ENCODE measurements at places on chromosomes 3 and 15. TPM values are rescaled to one million over a fixed set of nuclear protein-coding genes. Genes with fewer than 3 reads are reported as not detected.

DNA sequence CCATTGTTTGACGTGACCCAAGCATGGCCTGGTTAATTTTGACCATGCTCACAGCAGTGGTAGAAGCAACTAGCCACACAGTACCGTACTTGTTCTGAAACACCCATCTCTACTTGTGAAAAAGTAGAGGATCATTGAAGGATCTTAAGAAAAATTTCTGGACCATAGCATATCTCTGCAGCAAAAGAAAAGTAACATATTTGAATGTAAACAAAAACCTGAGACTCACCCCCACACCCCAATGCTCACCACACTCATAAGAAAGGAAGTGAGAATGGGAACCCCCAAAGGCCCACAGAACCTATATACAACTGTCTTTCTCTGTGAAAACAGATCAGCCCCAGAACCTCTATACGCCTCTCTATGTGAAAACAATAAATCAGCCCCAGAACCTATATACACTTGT lies 33.8 kb upstream of the TFRC start:
- no peak overlapping the region for H3K27ac ChIP-seq
- no peaks in the 10 kb centered on the region for H3K4me1 ChIP-seq
- H3K4me3 ChIP-seq, result no peak overlapping the region
- no peaks in the 10 kb centered on the region for H3K27me3 ChIP-seq
- peak; percentile 58 for DNase-seq
- no peaks in the 10 kb centered on the region for H3K36me3 ChIP-seq

DNA sequence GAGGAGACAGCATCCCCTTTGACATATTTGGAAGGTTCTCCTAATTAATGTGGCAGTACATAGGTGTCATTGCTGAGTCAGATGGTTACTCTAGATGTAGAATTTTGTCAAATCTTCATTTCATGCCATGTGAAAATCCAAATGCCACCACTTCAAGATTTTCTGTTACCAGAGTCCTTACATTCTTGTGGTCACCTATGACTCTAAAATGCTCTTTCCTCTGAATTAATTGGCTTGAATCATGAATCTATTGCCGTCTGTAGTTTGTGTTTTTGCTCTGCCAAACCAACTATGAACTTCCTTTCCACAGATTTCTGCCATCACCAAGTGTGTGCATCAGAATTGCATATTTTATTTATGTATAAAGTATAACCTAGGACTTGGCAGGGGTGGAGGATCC lies 269.4 kb upstream of the ZPLD1 start:
- no peak for DNase-seq
- H3K27me3 ChIP-seq, result no peaks in the 10 kb centered on the region
- H3K4me1 ChIP-seq, result no peaks in the 10 kb centered on the region
- H3K4me3 ChIP-seq, result no peak overlapping the region

DNA sequence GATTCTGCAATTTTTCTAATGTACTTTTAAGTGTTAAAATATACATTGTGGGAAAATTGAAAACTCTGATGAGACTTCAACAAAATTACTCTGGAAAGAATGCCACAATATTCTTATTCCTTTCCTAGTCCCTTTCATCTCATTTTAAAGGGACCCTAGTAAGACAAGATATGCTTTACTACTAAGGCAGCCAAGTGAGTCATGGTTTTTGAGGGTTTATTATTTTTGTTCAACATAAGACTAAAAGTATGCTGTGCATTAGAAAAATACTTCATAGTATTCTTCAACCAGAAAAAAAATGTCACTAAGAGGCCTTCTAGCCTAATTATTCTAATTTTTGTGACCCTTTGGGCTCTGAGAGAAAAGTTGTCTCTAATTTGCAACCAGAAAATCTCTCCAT lies 7.4 kb downstream of the IL12A start:
- no peaks in the 10 kb centered on the region for H3K27me3 ChIP-seq
- DNase-seq, result no peak
- H3K27ac ChIP-seq, result no peak overlapping the region

- H3K4me3 ChIP-seq, result no peak overlapping the region
- no peak for DNase-seq
- H3K4me1 ChIP-seq, result no peaks in the 10 kb centered on the region
- no peaks in the 10 kb centered on the region for H3K27me3 ChIP-seq
These were observed 176.8 kb upstream of the EPHA3 start for GRCh38 chr3:88930611-88931010.

DNA sequence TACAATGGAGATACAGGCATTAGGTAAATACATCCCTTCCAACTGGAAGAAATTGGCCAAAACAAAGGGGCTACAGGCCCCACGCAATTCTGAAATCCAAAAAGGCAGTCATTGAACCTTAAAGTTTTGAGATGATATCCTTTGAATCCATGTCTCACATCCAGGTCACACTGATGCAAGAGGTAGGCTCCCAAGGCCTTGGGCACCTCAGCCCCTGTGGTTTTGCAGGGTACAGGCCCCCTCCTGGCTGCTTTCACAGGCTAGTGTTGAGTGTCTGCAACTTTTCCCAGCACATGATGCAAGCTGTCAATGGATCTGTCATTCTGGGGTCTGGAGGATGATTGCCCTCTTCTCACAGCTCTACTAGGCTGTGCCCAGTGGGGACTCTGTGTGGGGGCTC lies 766.7 kb downstream of the ZBBX start:
- H3K4me3 ChIP-seq, result no peak overlapping the region
- no peaks in the 10 kb centered on the region for H3K27me3 ChIP-seq
- H3K27ac ChIP-seq, result no peak overlapping the region
- no peaks in the 10 kb centered on the region for H3K36me3 ChIP-seq

DNA sequence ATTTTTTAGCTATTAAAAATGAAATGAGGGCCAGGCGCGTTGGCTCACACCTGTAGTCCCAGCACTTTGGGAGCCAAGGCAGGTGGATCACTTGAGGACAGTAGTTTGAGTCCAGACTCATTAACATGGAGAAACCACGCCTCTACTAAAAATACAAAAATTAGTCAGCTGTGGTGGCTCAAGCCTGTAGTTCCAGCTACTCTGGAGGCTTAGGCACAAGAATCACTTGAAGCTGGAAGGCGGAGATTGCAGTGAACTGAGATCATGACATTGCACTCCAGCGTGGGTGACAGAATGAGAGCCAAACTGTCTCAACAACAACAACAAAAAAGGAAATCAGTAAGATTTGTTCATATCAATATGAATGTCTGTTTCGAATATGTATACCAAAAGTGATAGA lies 517.1 kb downstream of the ROBO1 start:
- no peaks in the 10 kb centered on the region for H3K27me3 ChIP-seq
- H3K27ac ChIP-seq, result no peak overlapping the region
- DNase-seq, result no peak
- no peaks in the 10 kb centered on the region for H3K4me1 ChIP-seq
- no peak overlapping the region for H3K4me3 ChIP-seq

DNA sequence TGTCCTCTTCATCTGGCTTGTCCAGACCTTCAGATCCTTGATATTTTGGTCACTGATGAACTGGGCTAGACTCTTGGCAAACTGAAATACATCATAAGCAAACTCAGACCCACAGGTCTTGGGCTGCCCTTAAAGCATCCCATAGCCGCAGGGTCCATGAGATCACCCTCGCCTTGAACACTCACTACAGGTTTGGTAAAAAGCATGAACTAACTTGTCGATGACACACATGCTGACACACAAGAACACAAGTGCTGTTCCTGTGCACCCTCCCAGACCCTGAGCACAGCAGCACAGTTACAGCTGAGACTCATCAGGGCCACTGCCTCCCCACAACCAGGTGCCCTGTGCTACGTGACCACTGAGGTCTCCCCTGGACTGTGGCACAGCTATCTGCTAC lies 21.0 kb downstream of the PFKFB4 start:
- no peak for DNase-seq
- H3K27me3 ChIP-seq, result no peaks in the 10 kb centered on the region
- no peaks in the 10 kb centered on the region for H3K4me1 ChIP-seq
- no peak overlapping the region for H3K27ac ChIP-seq

GRCh38 chr3:150145659-150146058 lies 175.0 kb upstream of the PFN2 start:
- no peaks in the 10 kb centered on the region for H3K27me3 ChIP-seq
- no peak overlapping the region for H3K4me3 ChIP-seq

DNA sequence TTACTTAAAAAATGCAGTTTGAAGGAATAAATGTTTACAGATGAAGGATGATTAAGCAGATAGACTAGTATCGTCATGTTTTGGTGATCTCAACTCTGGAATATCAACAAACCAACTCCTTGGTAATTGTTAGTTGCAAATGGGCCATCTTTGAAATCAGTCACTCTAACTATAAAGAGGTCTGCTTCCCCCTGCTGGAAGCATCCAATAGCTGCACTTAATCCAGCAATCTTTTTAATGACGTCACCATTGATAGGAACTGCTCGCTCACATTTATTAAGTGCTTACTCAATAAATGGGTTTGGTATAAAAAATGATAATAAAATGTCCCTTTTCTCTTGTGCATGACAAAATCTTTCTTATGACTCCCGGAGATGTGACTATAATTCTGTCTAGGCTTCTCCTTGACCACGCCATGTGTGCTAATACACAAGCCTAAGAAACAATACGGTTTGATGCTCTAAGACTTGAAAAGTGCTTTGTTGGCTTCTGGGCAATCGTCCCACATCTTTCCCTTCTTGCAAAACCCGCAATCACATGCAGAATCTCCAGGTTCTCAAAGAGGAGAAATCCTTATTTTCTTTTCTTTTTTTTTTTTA lies 227.6 kb upstream of the POU1F1 start:
- H3K4me3 ChIP-seq, result no peak overlapping the region
- H3K27ac ChIP-seq, result no peak overlapping the region
- H3K4me1 ChIP-seq, result no peaks in the 10 kb centered on the region
- no peak for DNase-seq
- H3K27me3 ChIP-seq, result no peaks in the 10 kb centered on the region

GRCh38 chr3:142424754-142425153 lies 23.1 kb downstream of the XRN1 start:
- peaks cover 82% of the 10 kb centered on the region for H3K36me3 ChIP-seq
- H3K27ac ChIP-seq, result no peak overlapping the region
- DNase-seq, result no peak
- H3K4me1 ChIP-seq, result no peaks in the 10 kb centered on the region
- no peak overlapping the region for H3K4me3 ChIP-seq

DNA sequence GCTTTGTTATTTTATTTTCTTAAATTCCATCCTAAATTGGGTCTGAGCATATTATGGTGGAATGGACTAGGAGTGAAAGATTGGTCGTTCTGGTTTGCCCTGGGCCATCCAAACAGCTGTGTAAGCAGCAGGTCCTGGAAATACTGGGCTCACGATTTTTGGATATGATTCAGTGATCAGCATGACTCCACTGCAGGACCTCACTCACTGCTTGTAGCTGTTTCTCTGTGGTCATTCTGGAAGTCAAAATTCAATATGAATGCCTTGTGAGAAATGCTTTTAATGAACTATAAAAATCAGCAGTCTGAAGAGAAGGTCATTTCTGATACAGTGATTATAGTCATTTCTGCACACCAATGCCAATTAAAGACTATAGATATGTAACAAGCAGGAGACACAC lies 185.0 kb downstream of the RBMS3 start:
- no peaks in the 10 kb centered on the region for H3K36me3 ChIP-seq
- DNase-seq, result no peak
- H3K27me3 ChIP-seq, result no peaks in the 10 kb centered on the region
- no peaks in the 10 kb centered on the region for H3K4me1 ChIP-seq
- H3K4me3 ChIP-seq, result no peak overlapping the region
- H3K27ac ChIP-seq, result no peak overlapping the region

GRCh38 chr15:40270246-40270995 lies 12.4 kb downstream of the ANKRD63 start:
- H3K27ac ChIP-seq, result no peak overlapping the region
- DNase-seq, result no peak
- no peaks in the 10 kb centered on the region for H3K4me1 ChIP-seq

DNA sequence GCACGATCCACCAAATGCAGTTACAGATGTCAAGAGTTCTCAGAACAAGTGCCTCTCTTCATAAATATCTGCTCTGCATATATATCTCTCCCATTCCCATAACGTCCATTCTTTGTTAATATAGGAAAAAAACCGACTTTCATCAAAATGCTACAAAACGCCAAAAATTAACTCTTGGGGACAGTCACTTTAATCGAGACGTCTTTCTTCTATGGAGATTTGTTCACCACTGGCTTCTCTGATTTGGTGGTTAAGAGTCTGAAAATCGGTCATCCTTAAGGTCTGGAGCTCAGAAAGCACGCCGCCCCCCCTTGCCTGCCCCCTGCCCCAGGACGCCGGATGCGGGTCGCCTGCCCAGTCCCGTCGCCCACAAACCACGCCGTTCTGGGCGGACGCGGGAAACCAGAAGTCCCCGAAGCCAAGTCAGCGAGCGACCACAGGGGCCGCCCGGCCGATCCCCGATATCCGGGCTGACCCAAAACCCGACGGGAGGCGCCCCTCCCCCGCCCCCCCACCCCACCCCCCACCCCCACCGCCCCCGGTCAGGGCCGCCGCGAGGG lies 252.7 kb downstream of the TJP1 start:
- H3K27ac ChIP-seq, result no peak overlapping the region
- H3K27me3 ChIP-seq, result no peaks in the 10 kb centered on the region
- H3K4me3 ChIP-seq, result peak overlapping the region; percentile 76
- peaks cover 15% of the 10 kb centered on the region for H3K4me1 ChIP-seq
- DNase-seq, result no peak

GRCh38 chr3:24773798-24774197 lies 279.1 kb upstream of the THRB start:
- H3K27me3 ChIP-seq, result no peaks in the 10 kb centered on the region
- no peak overlapping the region for H3K4me3 ChIP-seq
- no peak for DNase-seq
- H3K4me1 ChIP-seq, result no peaks in the 10 kb centered on the region

DNA sequence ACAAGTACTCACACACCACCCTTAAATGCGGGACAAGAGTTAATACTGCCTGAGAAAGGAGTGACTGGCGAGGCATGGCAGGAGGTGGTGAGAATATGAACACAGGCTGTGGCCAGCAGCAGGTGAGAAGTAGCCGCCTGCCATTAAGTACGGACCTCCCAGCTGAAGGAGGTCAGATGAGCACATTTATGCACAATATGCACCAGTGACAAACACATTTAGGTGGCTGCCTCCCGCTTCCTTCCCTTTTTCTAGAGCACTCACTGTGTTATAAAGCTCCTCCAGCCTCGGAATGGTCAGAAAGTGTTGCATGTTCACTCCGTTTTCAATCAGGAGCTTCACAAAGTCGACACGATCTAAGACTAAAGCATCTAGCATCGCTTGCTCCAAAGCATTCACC lies 52.4 kb downstream of the TRPM1 start:
- no peaks in the 10 kb centered on the region for H3K4me1 ChIP-seq
- no peak for DNase-seq
- H3K27ac ChIP-seq, result no peak overlapping the region

- no peaks in the 10 kb centered on the region for H3K36me3 ChIP-seq
- no peak overlapping the region for H3K27ac ChIP-seq
- H3K27me3 ChIP-seq, result no peaks in the 10 kb centered on the region
- no peak for DNase-seq
- H3K4me3 ChIP-seq, result no peak overlapping the region
These were observed 203.5 kb downstream of the RSRC1 start for GRCh38 chr3:158313338-158313927.

- DNase-seq, result no peak
- H3K36me3 ChIP-seq, result no peaks in the 10 kb centered on the region
- no peak overlapping the region for H3K4me3 ChIP-seq
- H3K27me3 ChIP-seq, result no peaks in the 10 kb centered on the region
These were observed 39.9 kb upstream of the TNFAIP8L3 start for GRCh38 chr15:51134416-51135199.

Gene ISL2
- 0.67 TPM for total RNA-seq

Gene PLA2G4E
- total RNA-seq, result not detected

Gene TIGIT
- total RNA-seq, result not detected

Gene OSTN
- total RNA-seq, result not detected

Gene SERINC4
- total RNA-seq, result not detected

Gene ZBED2
- total RNA-seq, result not detected

Gene HHLA2
- total RNA-seq, result 14.9 TPM

All from Peyer's patch (tissue), 4 donors.